ENCODE measurements at places on chromosomes 2 and 18.

- DNase-seq = no peak
Measured at GRCh38 chr18:63098018-63098981, 221.3 kb downstream of the BCL2 start.

DNA sequence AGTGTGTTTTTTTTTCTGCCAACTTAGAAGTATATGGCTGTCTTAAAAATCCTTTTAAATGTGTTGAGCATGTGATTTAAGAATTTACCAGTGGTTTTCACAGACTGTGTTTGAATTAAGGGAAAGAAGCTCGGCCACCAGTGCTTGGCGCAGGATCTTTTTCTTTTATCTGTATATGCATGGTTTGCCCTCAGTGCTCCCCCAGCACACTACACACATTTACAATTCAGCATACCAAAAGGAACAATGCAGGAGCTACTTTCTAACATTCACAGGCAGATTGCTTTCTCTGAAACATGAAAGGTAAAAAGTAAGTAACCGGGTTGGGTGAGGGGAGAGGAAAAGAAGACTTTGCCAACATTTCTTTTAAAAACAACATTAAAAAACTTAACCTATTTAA, 3.9 kb downstream of the SALL3 start:
- DNase-seq = no peak

DNA sequence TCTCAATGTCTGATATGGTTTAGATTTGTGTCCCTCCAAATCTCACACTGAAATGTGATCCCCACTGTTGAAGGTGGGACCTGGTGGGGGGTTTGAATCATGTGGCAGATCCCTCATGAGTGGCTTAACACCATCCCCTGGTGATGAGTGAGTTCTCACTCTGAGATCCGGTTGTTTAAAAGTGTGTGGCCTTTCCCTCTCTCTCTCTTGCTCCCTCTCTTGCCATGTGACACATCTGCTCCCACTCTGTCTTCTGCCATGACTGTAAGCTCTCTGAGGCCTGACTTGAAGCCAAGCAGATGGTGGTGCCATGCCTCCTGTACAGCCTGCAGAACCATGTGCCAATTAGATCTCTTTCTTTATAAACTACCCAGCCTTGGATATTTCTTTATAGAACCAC, 108.8 kb downstream of the RBMS1 start:
- DNase-seq = no peak

GRCh38 chr2:60634438-60634837, 81.0 kb upstream of the BCL11A start:
- no peak for DNase-seq

DNA sequence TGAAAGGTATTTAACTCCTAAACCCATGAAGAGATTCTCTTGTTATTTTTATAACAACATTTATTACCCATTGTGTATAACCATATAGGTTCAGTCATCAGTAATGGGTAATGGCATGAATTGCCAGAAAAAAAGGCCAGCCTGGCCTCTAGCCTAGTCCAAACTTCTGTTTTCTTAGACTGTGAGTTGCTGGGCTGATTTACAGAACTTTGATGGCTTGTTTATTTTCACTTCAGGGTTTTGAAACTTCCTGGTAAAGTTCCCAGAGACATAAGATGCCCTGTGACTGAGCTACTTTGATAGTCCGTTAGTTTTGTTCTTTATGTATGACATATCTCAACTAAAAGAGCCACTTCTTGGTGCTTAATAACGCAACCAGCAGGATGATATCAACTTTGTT, 164.8 kb downstream of the METTL4 start:
- DNase-seq = no peak

DNA sequence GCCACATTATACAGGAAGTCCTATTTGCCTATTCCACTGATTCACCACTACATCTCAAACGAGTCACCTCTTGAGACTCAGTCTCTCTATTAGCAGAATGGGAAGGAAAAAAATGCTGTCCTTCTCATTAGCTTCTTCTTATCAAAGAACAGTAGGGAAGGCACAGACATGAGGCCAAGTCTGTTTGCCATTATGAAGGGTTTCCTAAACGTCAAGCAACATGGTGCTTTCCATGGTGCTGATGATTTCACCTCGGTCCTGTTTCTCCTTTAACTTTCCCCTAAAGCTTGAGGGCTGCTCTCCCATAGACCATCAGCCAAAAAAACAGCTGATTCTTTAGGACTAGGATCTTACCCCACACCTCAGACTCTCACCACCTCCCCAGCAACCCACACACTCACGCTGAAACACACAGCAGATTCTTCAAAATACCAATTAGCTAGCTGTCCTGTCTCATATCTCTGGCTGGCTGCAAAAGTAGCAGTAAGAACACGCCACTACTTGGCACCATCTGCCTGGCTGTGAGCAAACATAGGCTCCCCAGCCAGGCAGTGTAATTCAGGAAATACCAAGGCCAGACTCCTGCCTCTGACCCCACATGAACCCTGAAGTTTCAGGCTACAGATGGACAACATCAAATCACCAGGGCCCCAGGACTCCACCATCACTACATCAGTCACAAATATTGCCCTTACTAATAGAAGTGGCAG, 30.5 kb downstream of the GALNT14 start:
- DNase-seq = no peak

- no peak for DNase-seq
Measured at GRCh38 chr2:68742626-68743415, 8.2 kb downstream of the ARHGAP25 start.

DNA sequence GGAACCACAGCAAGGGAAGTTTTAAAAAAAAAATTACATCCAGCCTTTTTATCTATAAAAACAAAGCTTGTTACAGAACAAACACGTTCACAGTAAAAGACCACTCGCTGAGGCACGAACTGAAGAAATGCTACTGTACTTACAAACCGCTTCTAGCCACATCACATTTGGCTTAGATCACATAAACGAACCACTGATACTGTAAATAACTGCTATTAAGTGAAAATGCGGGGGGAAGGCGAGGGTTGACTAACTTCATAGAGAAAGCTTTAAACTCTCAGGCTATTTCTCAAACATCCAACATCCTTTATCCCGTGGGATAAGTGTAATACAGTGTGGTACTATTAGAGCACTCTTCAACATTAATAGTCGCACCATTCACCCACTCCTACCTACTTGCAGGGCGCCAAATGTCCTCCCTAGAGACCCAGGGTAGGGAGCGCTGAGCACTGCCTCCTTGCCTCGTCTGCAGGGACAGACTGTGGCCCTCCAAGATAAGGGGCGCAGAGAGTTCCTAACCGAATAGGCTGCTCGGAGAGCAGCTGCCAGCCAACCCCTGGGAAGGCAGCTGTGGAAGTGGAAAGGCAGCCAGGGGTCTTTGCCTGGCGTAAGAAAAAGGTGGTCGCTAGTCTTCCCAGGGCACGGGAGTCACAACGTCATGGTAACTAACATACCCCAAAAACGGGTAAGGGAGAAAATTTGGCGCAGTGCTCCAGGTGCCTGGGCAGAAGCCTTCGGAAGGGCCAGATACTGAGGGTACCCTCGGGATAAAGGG, 854 bp downstream of the GPR155 start:
- no peak for DNase-seq

DNA sequence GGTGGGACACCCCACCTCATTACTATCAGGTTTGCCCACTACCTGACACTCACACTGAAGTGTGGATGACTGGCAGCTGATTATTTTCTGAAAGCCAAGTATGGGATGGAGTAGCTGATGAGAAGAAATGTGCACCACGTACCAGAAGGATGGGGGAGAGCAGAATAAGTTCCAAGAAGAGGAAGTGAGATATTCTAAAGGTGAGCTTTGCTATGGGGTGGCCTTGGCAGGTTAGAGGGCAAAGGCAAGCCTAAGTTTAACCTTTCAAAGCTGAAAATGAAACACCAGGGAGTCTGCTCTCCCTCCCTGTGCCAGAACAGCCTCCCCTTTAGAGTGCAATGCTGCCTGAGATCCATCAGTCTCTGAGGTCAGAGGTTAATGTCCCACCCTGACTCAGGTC, 196.1 kb upstream of the OSR1 start:
- no peak for DNase-seq

GRCh38 chr2:101843048-101843447, 145.5 kb downstream of the MAP4K4 start:
- no peak for DNase-seq

DNA sequence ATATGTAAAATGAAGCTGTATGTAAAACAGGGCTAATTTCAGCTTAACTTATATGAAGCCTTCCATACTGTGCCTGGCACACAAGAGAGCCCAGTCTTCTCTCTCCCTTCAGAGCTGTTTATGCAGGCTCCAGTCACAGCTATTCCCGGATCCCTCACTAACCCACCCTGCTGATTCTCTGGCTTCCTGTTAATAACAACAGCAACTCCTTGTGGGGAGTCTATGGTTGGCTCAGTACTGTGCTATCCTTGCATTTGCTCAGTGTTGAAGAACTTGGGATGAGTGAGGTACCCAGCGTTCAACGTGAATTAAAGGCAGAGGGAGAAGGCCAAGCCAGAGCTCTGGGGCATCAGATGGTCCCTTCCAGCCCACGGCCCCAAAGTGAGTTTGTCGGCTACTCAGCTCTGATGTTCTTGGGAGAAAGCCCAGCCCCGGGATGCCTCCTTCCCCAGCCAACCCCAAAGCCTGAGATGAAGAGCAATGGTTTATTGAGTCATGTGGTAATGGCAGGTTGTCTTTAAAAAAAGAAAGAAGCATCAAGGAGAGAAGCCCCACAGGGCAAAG, 43.2 kb downstream of the PSD4 start:
- no peak for DNase-seq

DNA sequence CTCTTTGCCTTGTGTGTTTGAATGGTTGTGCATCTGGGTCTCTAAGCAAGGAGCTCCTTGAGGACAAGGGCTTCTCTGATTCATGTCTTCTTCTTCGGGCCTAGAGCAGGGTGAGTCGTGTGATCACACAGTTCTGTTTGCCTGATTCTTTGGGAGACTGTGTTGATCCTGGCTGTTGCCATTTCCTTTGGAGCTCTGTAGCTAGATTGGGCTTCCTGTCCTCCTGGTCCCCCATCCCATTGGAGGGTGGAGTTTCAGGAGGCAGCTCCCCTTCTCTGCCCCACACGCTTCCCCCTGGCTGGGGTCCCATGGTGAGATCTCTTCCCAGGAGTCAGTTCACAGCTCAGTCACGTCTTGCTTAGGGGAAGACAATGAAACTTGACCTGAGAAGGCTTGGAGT, 92.8 kb downstream of the TRIB2 start:
- DNase-seq = no peak

DNA sequence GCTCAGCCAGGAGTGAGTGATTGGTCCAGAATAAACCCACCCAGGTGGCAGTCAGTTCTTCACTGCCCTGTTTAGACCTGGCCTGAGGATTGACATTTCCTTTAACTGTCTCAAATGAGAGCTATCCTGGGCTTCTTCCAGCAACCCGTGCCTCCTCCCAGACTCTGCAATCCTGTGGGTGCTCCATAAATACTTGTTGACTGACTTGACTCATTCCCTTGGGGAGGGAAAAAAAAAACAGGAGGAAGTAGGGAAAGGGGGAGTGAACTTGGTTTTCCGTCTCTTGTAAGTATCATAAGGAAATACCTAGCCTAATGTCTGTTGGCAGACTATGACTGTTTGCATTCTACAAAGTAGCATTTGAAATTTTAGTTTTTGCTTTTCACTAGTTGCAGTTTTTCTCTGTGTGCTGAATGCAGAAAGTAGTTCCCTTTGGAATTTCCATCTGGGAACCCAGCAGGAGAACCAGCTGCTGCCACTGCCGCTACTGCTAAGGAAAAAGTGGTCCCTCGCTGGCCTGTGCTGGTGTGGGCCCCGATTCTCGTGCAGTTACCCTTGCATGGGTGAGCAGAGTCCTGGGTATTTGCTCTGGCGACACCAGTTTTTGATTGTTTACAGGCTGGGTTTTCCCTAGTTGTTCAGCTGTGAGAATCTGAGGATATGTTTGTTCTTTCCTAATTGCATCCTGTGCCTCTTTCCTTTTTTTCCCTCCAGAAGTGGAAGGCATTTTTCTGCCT, 78.8 kb downstream of the TGOLN2 start:
- no peak for DNase-seq

GRCh38 chr2:58871469-58872142, 630.5 kb upstream of the FANCL start:
- no peak for DNase-seq

- DNase-seq = no peak
Measured at GRCh38 chr2:202944408-202944807, 32.3 kb downstream of the CARF start.

- DNase-seq = no peak
Measured at GRCh38 chr2:12642859-12643258, 73.9 kb upstream of the TRIB2 start.

DNA sequence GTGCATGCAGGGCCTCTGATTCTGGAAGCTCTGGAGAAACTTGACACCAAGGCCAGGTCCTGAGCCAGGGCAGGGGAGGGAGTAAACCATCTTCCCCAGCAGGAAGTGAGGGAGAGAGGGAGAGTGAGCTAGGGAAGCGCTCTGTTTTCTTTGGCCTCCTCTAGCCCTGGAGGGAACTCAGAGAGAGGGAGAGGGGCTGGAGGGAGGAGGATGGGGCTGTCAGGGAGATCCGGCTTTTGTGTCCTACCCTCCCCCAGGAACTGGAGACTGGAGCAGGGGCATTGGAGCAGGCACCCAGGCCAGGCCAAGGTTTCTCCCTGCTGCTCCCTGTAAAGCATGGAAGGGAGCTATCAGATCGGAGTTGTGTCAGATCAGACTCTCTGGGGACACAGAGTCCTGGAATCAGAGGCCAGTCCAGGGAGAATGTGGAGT, 22.7 kb upstream of the PKDCC start:
- no peak for DNase-seq

DNA sequence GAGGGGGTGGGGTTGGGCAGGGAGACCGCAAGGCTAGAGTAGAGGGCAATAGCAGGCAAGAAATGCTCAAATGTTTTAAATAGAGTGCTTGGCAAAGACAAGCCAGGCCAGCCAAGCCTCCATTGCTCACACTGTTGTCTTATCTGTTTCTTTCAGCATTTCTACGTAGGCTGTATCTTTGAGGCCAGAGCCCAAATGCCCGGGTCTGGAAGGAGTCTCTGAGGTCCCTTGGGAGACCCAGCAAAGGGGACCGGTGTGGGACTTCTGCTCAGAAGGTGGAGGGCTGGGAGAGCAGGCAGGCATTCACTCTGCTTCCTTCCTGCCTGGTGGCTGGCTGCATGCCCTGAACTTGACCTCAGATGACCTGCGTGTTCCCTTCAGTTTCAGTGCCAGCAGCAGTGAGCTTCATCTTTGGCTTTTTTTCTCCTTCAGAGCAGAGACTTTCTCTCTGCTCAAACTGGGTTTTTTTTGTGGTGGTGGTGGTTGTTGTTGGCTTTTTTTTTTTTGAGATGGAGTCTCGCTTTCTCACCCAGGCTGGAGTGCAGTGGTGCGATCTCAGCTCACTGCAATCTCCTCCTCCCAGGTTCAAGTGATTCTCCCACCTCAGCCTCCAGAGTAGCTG, 13.7 kb upstream of the TET3 start:
- no peak for DNase-seq

GRCh38 chr18:75238100-75238499, 27.5 kb downstream of the TSHZ1 start:
- DNase-seq = no peak

DNA sequence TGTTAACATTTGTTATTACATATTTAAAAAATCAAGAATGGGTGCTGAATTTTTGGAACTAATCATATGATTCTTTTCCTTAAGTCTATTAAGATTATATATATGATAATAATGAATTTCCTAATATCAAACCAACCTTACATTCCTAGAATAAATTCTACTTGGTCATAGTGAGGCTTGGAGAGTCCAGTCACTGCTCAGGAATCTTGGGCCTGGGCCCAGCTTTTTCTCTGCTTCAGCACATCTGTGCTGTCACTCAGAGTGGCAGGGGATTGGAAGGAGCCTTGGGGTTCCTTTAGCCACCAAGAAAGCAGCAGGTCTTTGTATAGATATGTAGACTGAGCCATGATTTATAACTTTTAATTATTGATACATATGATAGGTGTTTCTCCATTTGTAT, 19.9 kb upstream of the ZAP70 start:
- no peak for DNase-seq

All from activated CD4-positive, CD25-positive, alpha-beta regulatory T cell treated with anti-CD3 and anti-CD28 coated beads, Interleukin-2, amount 50 U/mL, for 16 hours (primary cell).